ENCODE measurements at places on chromosomes 5 and 9.

GRCh38 chr5:139482050-139482889 lies at the start of gene STING1:
STING1 (minus strand) TSS chr5:139482758; CDS start chr5:139481704, 1,054 bp downstream.
- peak; percentile 95 for DNase-seq

GRCh38 chr5:35860686-35861085 lies 4.0 kb downstream of the IL7R start:
- no peak for DNase-seq

GRCh38 chr5:150801117-150801927 lies 22.8 kb downstream of the SMIM3 start:
- DNase-seq: peak; percentile 81

- DNase-seq: no peak
Measured at GRCh38 chr9:16809912-16810610, 60.4 kb downstream of the BNC2 start.

- no peak for DNase-seq
Measured at GRCh38 chr9:90616806-90617205, 25.8 kb downstream of the DIRAS2 start.

DNA sequence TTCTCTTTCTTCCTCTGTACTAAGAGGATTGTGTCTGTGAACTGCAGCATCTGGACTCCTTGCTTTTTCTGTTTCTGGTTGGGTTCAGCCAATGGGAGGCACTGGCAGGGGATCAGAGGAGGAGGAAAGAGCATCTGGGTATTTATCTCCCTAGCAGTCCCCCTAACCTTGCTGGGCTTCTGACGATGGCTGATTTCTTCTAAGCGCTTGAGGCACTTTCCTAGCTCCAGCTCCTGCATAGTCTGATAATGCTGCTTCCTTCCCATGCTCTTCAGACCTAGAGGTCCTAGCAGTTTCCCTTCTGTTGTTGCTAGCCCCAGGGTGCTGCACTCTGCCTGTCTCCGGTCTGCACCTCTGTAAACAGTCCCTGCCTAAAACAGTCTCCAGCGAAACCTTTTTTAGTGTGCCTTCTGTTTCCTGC lies 225.1 kb downstream of the PDZD2 start:
- DNase-seq: no peak

DNA sequence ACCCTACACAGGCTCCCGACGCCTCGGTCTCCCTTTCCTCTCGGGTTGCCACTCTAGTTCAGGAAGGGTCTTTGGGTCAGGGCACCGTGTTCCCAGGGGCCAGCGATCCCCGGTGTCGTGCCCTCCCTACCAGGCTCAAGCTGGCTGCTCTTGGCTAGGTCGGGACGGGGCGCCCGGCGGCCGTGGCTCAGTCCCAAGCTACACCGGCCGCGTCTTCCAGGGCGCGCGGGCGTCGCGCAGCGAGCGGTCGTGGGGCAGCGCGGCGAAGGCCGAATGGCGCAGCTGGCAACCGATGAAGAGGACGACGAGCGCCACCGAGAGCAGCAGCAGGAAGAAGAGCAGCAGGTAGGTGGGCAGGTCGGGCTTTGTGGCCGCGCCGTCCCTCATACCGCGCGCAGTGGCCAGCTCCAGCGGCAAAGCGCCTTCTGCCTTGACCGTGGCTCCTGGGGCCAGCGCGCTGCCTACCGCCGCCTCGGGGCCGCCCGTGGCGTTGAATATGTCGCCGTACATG lies 892 bp downstream of the SMIM32 start:
- DNase-seq: peak; percentile 59

- DNase-seq: no peak
Measured at GRCh38 chr5:158435161-158435616, 576.2 kb upstream of the CLINT1 start.

DNA sequence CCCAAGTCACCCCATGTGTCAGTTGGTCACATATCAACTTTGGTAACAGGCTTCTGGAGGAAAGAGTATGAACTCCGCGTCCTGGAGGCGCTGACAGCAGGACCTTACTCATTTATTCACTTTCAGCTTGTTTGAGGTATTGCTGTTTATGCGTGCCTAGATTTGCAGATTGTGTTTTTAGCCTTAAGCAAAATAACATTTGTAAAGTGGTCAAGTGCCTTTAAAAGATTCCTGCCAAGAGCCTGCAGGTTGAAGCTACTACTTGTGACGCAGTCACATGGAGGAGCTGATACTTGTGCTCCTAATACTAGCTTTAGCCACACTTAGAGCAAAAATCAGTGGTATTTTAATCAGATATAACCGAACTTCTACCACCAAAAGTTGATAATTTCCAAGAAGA lies 351.3 kb downstream of the ADGRV1 start:
- no peak for DNase-seq

GRCh38 chr9:32698706-32699277 lies 63.3 kb upstream of the TAF1L start:
- peak; percentile 31 for DNase-seq

GRCh38 chr9:138006576-138007233 lies 129.1 kb downstream of the CACNA1B start:
- no peak for DNase-seq

- no peak for DNase-seq
Measured at GRCh38 chr5:135600971-135601381, 22.2 kb upstream of the CXCL14 start.

- no peak for DNase-seq
Measured at GRCh38 chr5:158869854-158870253, 229.9 kb downstream of the EBF1 start.

GRCh38 chr5:145689235-145689634 lies 145.9 kb downstream of the PRELID2 start:
- DNase-seq: no peak

- no peak for DNase-seq
Measured at GRCh38 chr5:36659411-36659810, 53.0 kb downstream of the SLC1A3 start.

DNA sequence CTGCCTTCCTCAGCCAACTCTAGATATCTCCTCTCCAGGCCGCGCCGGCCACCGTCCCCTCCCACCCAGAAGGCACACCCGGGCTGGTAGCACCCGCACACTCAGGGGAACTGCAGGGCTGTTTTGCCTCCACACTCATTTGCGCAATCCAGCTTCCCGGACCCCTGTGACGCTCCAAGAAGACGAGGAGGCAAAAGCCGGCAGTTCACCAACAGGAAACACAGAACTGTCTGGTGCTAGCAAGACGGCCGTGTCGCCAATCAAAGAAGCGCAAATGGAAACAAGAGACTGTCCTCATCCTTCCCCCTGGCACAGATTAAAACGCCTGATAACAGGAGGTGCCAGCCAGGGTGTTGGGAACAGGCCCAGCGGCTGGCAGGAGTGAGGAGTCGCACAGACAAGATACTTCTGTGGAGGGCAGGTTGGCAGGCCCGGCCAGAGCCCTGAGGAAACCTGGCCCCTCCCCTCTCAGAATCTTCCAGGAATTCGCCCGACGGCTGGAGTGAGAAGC lies 7.8 kb downstream of the AGPAT2 start:
- DNase-seq: no peak

DNA sequence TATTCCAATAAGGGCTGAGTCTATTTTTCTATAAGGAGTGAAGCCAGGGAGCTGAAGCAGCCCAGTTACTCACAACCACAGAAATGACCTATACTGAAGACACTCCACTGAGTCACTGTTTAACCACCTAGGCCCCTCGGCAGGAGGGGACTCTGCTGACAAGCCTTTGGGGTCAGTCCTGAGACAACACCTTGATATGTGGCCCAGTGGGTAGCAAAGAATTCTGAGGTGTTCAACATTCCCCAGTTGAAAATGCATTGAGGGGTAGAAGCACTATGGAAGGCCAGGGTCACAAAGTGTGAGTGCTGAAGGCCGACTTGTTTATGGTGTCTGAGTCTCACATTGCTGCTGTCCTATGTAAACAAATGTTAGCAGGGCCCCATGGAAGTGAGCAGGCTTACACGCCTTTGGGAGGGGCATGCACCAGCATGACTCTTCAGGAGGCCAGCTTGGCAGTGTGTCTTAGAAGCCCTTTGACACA lies 112.6 kb upstream of the NFIL3 start:
- peak; percentile 70 for DNase-seq

GRCh38 chr5:17129093-17129849 lies 88.2 kb upstream of the BASP1 start:
- no peak for DNase-seq

GRCh38 chr9:18238752-18239447 lies 235.1 kb upstream of the ADAMTSL1 start:
- DNase-seq: no peak

DNA sequence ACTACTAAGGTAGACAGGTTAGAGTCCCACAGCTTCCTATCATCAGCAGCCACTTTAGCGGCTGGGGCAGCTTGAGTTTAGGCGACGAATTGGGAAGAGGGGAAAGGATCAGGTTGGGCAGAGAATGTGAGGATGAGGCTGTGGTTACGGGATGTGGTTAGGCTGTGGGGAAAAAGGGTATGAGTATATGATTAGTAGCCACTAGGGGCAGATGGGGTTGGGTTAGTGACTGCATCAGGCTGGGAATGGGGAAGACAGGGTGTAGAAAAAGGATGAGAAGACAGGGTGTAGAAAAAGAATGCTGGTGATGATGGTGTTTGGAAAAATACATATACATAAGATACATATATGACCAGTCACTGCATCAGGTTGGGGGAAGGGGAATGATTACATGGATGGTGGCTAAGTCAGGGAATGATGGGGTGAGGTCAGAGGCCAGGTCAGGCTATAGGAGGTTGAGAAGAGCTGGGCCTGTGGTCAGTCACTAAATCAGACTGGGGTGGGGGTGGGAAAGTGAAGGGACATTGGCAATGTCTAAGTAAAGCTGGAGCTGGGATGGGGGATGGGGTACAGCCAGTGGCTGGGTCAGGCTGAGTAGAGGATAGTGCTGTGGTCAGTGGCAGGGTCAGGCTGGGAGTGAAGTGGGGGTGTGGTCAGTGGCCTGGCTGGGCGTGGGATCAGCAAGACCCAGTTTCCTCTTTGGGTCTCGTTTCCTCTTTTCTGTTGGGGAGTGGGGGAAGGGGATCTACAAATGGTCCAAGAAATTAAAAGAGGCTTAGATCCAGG lies 2.1 kb downstream of the TLN1 start:
- peak; percentile 87 for DNase-seq

GRCh38 chr9:70012569-70012968 lies 31.1 kb upstream of the MAMDC2 start:
- no peak for DNase-seq

GRCh38 chr9:93830012-93830596 lies 125.1 kb downstream of the BARX1 start:
- DNase-seq: no peak

GRCh38 chr9:69955536-69956355 lies 87.9 kb upstream of the MAMDC2 start:
- DNase-seq: no peak

DNA sequence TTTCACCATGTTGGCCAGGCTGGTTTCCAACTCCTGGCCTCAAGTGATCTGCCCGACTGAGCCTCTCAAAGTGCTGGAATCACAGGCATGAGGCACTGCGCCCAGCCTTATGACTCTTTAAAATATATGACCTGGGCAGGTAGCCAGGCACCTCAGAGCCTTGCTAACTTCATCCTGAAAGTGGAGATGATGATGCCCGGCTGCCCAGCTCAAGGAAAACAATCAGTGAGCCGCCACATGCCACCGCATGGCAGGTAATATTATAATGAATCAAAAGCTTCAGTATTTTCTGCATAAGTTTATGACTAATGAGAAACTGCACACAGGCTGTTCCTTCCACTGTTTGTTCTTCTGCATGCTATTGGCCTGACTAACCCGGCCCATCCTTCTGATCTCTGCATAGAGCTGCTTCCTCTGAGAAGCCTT lies 30.4 kb upstream of the DMRT1 start:
- peak; percentile 45 for DNase-seq

- no peak for DNase-seq
Measured at GRCh38 chr5:179771311-179771895, 22.4 kb upstream of the LTC4S start.

DNA sequence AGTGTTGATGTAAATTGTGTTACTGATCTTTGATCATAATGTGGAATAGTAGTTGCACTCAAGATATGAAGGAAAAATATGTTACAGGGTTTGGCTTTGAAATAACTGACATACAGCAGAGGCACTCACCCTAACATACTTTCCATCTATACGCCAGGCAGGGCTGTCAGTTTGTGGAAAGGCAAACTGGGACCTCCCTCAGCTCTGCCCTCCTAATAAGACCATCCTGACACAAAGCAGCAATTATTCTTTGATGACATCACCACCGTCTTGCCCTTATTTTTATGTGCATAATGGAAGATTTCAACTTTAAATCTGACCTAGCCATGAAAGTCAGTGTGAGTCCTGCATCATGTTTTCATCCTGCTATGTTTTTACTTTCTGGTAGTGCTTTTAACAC lies 42.9 kb downstream of the ITGA1 start:
- DNase-seq: no peak

DNA sequence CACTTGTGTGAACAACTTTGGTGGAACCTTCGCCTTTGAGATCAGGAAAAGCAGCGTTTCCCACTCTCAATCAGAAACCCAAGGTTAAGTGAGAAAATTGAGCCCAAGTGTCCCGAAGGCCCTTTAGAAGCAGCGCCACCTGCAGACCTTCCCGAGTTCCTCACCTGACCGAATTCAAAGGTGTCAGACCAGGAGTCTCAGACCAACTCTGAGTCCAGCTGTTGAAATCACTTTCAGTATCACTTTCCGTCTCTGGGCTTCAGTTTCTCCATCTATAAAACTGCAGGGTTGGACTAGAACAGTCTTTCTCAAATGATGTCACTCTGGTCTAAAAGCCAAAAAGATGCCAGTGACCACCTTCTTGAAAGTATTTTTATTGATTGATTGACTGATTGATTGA lies 31.7 kb upstream of the GRHPR start:
- no peak for DNase-seq

DNA sequence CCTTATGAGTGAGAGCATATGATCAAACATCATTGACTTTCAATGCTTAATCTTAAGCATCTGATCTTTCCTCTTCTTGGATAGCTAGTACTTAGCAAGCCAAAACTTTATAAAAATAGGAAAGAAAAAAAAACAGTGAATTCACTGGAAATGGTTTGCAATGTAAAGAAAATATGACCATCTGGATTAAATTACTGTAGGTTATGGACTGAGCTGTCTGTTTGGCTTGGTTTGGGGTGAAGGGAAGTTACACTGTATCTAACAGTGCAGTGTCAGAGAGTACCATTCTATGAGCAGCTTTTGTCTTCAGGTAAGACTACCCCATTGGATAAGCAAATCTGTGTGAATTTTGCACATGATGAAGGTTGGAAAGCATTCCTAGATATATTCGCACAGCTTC lies 151.4 kb downstream of the TLE1 start:
- DNase-seq: no peak

All from astrocyte of the hippocampus (primary cell).